ENCODE measurements at places on chromosomes 3 and 15.
A peak's percentile ranks its signal among the peaks of the same experiment; 100 is the strongest.

- DNase-seq: no peak
Measured at GRCh38 chr15:61229883-61230180, 730 bp upstream of the RORA start.

- no peak for DNase-seq
Measured at GRCh38 chr3:134306320-134306719, 55.7 kb upstream of the RYK start.

DNA sequence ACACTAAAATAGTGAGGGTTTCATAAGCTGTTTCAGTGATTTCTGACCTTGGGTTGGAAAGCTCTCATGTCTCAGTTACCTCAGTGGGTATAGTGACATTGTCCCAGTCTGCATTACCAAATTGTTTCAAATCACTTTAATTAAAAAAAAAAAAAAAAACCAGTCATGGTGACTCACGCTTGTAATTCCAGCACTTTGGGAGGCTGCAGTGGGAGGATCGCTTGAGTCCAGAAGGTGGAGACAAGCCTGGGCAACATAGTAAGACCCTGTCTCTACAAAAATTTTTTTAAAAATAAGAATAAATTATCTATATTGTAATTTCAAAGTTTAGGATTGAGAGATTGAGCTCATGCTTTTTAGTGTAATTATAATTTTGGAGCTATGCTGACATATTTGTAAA lies 78.0 kb downstream of the MBNL1 start:
- DNase-seq: no peak

DNA sequence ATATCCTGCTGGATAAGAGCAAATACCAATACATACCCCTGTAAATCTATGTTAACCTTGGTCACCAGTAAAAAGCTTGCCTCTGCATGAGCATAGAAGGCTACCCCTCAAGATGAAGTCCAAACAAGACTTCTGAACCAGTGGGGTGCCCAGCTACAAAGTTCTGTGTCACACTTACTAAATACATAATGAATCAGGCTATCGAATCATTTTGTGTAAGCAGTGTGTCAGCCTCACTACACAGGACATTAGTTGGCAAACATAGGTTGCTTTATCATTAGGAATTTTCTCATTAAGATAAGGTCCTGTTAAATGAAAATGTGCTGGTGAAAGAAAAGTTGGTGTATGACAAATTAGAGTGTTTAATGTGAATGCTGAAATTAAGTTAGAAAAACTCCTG lies 452.0 kb downstream of the MFSD1 start:
- DNase-seq: no peak

DNA sequence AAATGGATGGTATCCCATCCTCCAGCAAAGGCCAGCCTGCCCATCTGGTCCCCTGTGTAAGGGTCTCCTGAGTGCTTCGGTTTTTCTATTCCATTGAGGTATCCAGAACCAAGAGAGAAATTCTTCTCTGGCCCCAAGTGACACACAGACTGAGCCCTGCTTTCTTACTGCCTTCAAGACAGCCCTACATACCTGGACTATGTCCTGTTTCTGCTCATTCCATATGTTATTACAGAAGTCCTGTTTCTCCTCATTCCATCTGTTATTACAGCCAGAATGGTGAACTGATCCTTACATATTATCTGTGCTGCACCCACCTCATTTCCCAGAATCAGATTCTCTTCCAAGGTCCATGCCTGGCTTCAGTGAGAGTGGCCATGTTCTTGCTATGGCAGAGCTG lies 115.2 kb downstream of the DCLK3 start:
- DNase-seq: no peak

DNA sequence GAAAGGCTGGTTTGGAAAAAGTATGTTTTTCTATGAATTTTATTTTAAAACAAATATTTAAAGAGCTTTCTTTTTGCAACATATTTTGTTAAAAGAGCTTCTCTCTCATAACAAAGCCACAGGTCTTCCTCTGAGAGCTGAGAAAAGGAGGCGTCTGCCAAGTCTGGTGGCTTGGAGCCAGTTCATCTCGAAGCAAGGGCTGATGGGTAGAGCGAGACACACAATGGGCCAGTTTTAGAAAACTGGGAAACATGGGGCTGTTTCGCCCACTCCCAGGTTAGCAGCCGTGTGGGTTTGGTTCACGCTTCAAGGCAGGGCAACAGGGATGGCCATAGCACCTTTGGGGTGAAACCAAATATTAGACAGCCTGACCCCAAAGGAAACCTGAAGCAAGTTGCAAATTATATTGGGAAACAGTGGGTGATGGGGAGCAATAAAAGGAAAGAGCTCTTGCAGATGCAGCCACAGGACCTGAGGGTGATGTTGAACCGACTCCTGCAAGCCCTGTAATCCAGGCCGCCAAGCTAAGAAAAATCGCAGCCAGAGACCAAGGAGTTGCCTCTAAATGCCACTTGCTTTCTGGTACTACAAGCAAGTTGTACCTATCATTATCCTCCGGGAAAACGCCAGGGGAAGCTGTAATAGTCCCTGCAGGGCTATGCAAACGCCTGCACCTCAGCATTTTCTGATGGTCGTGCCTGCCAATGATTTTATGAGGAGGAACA lies 88.4 kb upstream of the GALNT15 start:
- no peak for DNase-seq

- DNase-seq: no peak
Measured at GRCh38 chr3:174483254-174483653, 375.9 kb upstream of the NAALADL2 start.

DNA sequence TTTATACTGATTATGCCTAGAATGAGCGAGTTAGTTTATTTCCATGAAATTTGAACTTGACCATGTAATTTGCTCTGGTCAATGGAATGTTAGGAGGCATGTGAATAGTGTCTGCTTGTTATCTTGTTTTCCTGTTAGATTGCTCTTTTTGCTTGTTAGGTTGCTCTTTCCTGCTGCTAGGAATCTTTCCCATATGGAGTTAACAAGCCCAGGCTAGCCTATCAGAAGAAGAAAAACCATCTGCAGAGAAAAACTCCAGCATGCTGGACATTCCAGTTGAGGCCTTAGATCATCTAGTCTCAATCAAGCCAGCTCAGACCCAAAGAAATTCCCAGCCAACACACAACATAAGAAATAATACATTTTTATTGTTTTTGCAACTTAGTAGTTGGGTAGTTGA lies 470.2 kb upstream of the AGTR1 start:
- no peak for DNase-seq

DNA sequence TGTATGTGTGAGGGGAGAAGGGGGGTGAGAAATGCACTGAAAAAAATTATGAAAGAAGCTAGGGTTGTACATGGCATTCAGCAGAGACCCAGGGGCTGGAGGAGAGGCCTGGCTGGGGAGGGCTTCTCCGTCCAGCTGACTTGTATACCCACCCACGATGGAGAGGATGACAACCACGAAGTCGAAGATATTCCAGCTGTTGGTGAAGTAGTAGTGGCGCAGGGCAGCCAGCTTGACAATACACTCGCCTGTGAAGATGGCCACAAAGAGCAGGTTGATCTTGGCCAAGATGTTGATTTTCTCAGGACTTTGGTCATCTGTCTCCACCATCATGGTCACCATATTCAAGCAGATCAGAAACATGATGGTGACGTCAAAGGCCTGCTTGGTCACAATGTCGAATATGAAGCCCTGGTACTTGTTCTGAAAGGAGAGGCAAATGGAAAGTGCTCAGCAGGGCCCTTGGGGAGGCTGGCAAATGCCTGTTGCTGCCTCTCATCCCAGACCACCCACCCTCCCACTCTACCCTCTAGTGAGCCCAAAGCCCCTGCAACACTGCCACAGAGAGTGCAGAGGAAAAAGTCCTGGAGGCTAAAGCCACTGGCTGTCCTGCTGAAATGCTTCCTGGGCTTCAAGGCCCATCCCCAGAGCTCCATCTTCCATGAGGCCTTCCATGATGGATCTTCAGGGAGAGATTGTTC lies 58.1 kb downstream of the EXOG start:
- DNase-seq: no peak

DNA sequence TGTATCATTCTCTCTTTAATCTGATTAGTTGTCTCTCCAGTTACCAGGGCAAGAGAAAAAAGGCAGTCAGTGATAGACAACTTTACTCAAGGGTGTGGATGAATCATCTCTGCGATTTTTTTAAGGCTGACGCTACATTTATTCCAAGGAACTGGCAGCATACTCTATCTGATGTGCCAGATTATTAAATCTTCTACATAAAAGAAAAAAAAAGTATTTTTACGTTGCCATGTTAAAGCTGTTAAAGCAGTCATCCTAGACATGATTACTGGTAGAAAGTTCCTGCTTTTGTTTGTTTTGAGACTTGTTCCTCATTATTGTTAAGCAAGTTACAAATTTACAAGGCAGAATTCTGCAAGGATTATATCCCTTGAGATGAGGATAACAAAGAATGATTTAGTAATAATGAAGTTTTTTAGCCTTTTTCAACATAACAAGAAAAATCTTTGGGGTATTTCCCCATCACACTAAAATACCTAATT lies 121.7 kb downstream of the CBLB start:
- no peak for DNase-seq

DNA sequence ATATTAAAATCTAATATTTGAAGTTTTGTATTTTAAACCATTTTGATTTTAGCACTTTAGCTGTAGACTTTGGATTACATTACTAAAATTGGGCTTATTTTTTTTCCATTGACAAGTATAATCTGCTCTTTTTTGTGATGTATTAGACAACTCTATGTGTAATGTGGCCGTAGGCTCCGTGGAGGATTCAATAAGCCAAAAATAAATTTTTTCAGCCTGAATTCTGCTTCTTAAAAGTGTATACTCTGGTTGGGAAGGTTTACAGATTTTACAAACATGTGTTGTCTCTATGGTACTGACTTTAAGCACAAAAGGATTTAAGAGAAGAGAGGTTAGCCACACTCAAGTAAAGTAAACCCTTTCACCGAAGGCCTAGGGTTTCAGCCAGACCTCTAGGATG lies 110.8 kb downstream of the PLCL2 start:
- no peak for DNase-seq

DNA sequence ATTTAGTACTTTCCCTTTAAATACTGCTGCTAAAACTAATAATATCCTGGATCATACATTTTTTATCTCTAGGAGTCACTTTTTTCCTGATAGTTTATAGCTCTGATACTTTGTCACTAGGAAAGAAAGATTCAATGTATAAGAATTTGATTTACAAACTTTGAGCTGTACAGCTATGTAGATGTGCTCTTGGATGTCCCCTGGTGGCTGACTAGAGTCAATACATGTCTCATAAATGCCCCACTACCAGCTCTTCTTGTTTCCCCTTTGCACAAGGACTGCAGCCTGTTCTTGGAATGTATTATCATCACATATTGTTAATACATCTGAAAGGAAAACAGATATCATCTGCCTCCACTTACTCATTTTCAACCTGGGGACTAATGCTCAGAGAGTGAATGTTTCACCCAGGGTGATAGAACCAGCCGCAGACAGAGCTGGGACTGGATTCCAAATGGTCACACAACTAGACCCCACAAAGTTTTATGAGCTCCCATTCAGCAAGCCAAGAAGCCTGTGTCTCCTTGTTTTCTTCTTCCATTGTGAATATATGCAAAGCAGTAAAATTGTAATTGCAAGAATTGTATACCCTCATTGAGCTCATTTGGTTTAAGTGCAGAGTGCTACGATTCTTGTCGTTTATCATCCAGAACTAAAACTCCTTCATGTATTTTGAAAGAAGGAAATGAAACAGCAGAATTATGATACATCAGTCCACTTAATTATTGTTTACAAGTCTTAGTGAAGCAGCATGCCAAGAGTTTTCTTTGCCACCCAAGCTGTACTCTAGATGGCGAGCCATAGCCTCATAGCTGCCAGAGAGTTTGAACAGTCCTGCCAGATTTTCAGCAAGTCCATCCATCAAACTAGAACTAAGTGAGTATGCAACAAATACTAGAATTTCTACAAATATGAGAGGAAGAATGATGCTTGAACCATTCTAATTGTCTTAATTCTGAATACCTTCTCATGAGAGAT lies 261.6 kb upstream of the LMCD1 start:
- no peak for DNase-seq

- DNase-seq: no peak
Measured at GRCh38 chr3:72590732-72591221, 257.5 kb downstream of the SHQ1 start.

- no peak for DNase-seq
Measured at GRCh38 chr15:29571792-29572431, 250.4 kb downstream of the TJP1 start.

- DNase-seq: no peak
Measured at GRCh38 chr3:97825101-97825500, 3.3 kb downstream of the CRYBG3 start.

GRCh38 chr3:141546081-141546480 lies 59.3 kb downstream of the RASA2 start:
- no peak for DNase-seq

DNA sequence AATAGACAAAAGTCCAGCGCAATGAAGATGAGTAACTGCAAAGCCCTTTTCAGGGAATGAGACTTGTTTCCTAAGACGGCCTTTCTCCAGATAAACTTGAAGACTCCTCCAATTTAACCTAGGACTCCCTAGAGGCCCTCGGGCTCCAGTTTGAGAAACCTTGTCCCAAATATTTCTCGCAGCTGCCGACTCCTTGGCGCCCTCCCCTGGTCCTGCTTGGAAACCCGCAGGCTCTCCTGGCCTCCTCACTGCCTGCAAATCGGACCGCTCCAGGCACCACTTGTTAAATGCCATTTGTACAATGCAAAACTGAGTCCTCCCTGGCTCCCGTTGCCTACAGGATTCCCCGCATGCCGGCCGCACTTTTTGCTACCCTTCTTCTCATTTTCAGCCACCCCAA lies 36.8 kb downstream of the MUC4 start:
- DNase-seq: peak; percentile 38

GRCh38 chr15:100284191-100284590 lies 57.6 kb downstream of the ADAMTS17 start:
- DNase-seq: no peak

DNA sequence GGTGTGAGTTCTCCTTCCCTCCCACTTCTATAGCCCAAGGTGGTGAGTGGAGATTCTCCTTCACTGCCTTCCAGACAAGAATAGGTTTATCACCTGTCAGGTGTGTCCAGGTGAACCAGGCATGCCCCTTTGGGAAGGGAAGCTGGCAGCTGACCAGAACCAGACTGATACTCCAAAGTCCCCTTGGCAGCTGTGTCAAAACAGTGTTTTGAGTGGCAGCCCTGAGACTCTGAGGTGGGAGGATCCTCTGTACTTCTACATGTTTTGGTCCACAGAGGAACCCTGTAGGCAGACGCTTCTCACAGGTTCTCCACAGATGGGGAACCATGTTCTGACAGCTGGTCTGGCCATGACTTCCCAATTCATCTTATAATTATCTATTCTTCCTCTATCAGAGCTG lies 30.1 kb downstream of the ISL2 start:
- no peak for DNase-seq

GRCh38 chr3:14780927-14781507 lies 37.7 kb upstream of the FGD5 start:
- peak; percentile 3 for DNase-seq

DNA sequence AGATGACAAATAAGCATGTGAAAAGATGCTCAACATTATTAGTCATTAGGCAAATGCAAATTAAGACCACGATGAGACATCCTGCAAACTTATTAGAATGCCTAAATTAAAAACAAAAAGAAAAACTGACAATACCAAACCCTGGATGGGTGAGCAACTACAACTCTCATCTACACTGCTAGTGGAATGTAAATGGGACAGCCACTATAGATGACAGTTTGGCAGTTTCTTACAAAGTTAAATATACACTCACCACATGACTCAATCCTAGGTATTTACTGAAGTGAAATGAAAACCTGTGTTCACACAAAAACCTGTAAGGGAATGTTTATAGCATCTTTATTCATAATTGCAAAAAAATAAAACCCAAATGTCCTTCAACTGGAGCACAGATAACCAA lies 74.7 kb downstream of the NPTN start:
- DNase-seq: no peak

Data from NCI-H1930 (cell line).